ENCODE measurements at places on chromosomes 4 and X. TPM values are rescaled to one million over a fixed set of nuclear protein-coding genes. Genes with fewer than 3 reads are reported as not detected.

- DNase-seq, result peak; percentile 80
Observed at GRCh38 chr4:89275587-89275986, 32.0 kb downstream of the GPRIN3 start.

DNA sequence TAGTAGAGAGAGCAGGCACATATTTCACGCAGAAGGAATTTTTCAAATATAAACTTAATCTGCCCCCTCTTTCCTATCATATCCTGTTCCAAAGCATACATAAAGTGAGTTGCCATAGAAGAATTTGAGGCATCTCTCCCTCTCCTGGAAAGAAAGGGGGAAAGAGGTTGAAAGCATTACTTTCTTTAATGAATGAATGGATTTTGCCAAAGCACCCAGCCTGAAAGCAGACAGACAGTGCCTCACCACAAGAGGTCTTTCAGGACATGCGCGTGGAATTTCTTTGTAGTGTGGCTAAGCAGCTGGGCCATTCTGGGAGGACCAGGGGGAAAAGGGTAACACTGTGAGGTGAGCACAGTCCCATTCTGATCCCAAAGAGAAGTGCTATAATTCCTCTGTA, 651.4 kb downstream of the IQCM start:
- no peak for DNase-seq

GRCh38 chrX:153688506-153688905, 780 bp downstream of the SLC6A8 start:
- DNase-seq, result no peak

GRCh38 chr4:14087921-14088320, 460.4 kb upstream of the BOD1L1 start:
- no peak for DNase-seq

GRCh38 chr4:89108091-89108490, 3.2 kb upstream of the TIGD2 start:
- no peak for DNase-seq

GRCh38 chr4:121817006-121817405, 6.7 kb downstream of the CCNA2 start:
- DNase-seq, result no peak

- no peak for DNase-seq
Observed at GRCh38 chr4:77921701-77922100, 59.1 kb downstream of the MRPL1 start.

DNA sequence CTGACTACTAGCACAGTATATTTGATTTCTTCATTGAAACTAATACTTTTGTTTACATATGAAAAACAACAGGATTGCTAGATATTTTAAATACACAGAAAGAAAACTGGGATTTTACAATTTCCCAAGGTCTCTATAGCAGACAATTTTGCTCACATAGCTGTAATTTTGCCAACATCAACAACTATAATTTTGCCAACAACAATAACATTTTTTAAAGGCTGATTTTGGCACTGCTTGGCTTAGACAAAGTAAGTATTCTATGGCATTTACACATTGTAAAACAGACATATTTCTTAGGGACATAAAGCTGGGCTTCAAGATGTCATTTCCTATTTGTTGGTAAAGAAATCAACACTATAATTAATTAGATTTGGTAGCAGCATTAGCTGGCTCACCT, 922.1 kb downstream of the RAB28 start:
- DNase-seq, result no peak

GRCh38 chr4:63492515-63492914, 916.7 kb downstream of the TECRL start:
- no peak for DNase-seq

- no peak for DNase-seq
Observed at GRCh38 chr4:80112236-80112635, 39.2 kb upstream of the ANTXR2 start.

GRCh38 chrX:105515561-105515960, 295.1 kb upstream of the TEX13A start:
- DNase-seq, result no peak

DNA sequence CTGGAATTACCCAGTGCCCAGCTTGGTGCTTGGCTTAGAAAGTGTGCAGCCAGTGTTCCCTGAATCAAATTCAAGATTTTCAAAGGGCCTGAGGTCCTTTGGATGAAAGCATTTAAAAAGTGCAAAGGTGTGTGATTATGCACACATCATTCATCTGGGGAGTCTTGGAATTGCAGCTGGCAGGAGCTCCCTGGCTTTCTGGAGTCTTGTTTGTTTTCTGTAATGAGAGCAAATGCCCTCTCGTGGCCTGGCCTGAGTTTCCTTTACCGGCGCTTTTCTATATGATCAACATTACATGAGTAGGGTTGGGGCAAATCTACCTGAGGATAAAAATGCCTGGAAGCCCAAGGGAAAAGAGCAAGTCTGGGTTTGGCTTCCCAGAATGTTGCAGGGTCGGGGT, 24.6 kb upstream of the SORCS2 start:
- peak; percentile 19 for DNase-seq

GRCh38 chr4:15883610-15884243, 54.8 kb downstream of the FGFBP1 start:
- no peak for DNase-seq

- no peak for DNase-seq
Observed at GRCh38 chr4:78940752-78941151, 1.5 kb upstream of the PAQR3 start.

DNA sequence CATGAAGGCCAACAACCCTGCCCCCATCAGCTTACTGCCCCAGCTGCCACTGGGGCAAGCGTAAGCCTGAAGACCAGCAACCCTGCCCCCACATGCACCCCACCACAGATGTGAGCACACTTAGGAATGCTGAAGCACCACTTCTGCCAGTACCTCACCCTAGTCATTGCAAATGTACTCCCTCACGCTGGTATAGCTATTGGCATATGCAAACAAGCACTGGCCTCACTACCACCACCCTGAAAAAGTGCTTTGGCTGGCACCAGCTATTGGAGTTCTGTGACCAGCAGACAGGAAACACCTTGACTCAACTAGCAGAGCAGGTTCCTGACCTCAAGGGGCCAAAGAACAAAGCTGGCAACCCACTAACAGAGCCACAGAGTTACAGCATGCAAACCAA, 534.4 kb upstream of the POU3F4 start:
- DNase-seq, result no peak

DNA sequence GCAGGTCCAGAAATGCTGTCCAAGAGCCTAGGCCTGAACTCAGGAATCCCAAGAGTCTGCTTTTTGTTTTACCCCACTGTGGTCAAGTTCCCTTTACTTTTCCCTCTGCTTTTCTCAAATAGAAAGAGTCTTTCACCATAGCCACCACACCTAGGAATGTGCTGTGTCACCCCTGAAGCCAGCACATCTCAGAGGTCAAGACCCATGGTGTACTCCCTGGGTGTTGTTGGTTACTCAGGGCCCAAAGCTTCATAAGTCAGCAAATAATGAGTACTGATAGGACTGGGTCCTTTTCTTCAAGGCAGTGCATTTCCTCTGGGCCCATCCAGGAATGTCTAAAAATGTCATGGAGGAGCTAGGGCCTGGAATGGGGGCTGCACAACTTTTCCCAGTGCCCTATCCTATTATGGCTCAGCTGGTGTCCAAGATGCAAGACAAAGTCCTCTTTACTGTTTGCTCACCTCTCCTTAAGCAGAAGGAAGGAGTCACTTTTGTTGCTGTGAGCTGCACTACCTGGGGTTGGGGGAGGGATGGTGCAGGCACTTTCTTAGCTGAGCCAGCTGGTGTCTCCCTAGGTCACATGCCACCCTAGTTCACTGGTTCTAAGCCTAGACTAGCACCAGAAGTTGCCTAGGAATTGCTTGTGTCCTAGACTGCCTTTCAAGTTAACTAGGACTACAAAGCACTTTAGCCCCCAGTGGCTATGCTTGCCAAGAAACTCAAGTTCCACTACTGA, 62.4 kb upstream of the RXFP1 start:
- DNase-seq, result no peak

DNA sequence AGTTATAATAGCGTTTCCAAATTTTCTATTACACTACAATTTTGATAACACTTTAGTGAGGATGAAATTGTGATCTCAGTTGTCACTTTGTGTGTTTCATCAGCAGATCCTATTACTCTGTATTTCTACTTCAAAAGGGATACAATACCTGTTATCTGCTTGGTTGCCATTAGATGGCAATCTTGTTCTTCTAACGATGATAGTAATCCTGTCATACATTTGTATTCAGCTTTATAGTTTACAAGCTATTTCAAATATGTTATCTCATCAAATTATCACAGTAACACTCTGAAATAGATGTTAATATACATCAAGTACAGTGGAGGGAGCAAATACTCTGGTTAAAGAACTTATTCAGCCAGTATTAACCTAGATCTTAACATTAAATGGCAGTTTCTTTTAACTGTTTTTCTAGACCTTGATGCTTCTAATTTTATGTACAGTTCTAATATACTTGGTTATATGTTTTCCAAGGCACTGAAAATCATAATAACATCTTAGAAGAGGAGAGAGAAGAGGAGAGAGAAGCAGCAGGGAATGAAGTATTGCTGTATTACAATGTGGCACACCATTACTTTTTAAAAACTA, 292.0 kb downstream of the CCSER1 start:
- peak; percentile 52 for DNase-seq

DNA sequence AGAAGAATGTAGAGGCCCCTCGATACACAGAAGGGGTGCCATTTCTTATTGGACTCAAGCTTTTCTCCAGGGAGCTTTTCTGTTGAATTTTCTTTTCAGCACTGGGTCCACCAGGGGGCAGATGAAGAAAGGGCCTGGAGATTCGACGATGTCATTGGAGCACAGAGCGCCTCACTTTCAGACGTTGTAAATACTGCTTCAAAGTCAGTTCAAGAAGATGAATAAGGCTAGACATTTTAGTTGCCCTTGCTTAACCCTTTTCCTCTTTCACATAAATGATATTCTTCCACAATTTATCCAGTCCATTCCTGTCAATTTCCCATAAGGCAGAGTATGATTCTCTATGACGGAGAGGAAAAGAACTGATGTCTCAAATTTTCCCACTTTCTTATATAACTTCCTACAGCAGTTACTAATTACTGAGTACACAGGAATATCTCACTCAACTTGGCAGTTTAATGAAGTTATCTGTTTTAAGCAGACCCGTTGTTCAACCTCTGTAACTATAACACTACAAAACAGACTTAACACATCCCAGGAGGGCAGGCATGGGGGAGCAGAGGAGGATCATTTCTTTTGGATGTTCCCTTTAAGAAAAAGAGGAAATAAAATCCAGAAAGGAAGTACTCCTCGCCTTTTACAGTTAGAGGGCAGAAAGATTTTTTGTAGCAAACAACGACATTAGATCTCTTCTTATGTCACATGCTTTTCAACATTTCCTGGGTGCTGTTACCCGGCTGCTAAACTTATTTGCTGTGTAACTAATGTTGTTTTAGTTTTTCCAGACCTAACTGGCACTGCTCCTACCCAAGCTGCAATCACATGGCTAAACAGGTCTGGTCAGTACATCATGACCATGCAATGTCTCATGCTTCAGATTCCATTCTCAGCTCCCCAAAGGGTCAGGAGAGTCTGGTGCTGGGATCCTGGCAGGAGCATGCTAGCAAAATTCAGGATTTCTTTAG, 12.2 kb upstream of the CENPU start:
- DNase-seq, result peak; percentile 87

GRCh38 chr4:152992027-152992426, 55.9 kb downstream of the FHDC1 start:
- DNase-seq, result no peak

- no peak for DNase-seq
Observed at GRCh38 chrX:134885336-134886001, 105.3 kb upstream of the SMIM10 start.

GRCh38 chrX:64850371-64851082, 125.7 kb downstream of the ZC4H2 start:
- no peak for DNase-seq

GRCh38 chr4:139844057-139844456, 178.4 kb downstream of the MGST2 start:
- DNase-seq, result no peak

GRCh38 chrX:8848911-8849310, 47.7 kb upstream of the FAM9A start:
- no peak for DNase-seq

DNA sequence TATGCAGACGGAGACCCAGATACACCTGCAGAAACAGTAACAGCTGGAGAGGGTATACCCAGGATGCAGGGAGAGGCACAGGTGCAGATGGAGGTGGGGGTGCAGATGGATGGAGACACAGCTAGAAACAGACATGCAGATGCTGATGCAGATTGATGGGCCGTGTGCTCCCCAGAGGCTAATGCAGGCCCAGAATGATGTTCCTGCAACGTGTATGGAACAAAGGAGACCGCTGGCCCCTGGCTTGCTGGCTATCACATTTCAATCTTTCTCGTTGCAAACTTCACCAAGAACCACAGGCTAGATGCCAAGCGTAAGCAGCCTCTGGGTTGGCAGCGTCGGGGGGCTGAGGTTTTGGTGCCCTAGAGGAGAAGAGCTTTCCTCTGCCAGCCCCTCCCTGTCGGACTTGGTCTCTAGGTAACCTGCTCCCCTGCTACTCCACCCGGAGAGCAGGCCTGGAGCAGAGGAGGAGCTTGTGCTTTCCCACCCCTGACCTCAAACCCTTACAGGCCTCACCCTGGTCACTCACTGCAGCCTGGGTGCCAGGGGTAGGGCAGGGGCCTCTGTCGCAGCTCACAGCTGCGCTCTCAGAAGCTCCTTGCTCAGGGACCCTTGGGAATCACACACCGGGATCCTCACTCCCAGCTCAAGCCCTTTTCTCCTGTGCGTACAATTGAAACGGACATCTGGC, 69.0 kb upstream of the PSAPL1 start:
- no peak for DNase-seq

GRCh38 chr4:163600727-163601126, 106.2 kb downstream of the TMA16 start:
- DNase-seq, result no peak

DNA sequence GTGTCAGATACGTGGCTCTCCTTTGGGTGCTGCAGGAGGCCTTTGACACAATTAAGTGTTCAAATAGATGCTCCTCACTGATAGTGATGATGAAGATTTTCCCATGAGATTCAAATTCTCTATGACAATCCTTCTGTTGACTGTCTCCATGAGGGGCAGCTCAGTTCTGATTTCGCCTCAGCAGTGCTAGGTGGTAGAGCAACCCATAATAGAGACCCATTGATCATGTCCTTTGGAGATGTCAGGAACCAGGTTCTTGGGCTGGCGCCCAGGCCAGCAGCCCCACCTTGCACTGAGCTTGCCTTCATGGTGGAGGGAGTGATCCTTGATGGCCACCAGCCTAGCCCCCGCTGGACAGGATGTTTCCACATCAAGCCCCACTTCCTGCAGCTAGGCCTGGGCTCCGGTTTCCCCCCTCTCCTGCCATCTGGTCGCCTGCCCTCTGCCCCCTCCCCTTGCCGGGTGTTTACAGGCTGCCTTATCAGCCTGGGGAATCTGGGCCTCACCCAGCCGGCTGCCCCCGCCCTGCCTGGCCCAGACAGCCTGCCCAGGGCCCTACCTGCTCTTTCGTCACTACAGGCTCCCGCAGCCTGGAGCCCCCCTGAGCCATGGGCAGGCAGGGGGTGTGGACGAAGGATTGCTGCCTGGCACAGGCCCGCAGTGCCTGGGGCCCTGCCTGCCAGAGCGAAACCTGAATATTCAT, 12.6 kb downstream of the ELF4 start:
- no peak for DNase-seq

IRS4 gene
- not detected for total RNA-seq

FAM241A gene
- 0.74 TPM for total RNA-seq

RBMXL3 gene
- total RNA-seq, result not detected

MAP3K15 gene
- total RNA-seq, result 0.66 TPM

CACNA1F gene
- total RNA-seq, result not detected

TEX13D gene
- 0.45 TPM for total RNA-seq

GPRASP1 gene
- total RNA-seq, result 0.48 TPM

OPN1LW gene
- total RNA-seq, result not detected

CFAP47 gene
- total RNA-seq, result 0.19 TPM

RENBP gene
- total RNA-seq, result 12.3 TPM

P2RY8 gene
- total RNA-seq, result not detected

STK32B gene
- 3.1 TPM for total RNA-seq

CLGN gene
- 0.21 TPM for total RNA-seq

Measured in SK-MEL-5 (cell line).